ENCODE measurements at places on chromosomes 12 and 14. TPM values are rescaled to one million over a fixed set of nuclear protein-coding genes. Genes with fewer than 3 reads are reported as not detected.

- no peaks in the 10 kb centered on the region for H3K36me3 ChIP-seq
- DNase-seq = no peak
- H3K4me3 ChIP-seq = peak overlapping the region; percentile 42
- H3K4me1 ChIP-seq = no peaks in the 10 kb centered on the region
These were observed 553 bp downstream of the CLEC14A start for GRCh38 chr14:38255408-38255672.

GLI1 gene
- not detected for total RNA-seq

DNA sequence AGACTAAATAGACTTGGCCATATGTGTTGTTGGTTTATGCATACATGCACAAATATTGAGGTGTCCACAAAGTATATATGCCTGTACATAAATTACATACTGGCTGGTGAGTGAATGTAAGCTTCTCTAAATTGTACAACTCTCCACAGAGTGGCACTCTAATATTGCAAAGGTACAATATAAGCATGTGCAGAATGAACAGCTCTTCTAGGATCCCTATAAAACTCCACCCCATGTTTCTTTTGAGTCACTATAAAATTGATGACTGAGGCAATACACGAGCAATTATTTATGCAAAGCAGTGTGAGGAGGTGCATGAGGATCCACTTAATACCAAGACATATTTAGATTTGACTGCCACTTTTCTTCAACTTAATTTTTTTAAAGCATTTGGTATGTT lies 172.2 kb downstream of the NAV3 start:
- no peak overlapping the region for H3K27ac ChIP-seq
- no peak for DNase-seq
- H3K4me1 ChIP-seq = peaks cover 6% of the 10 kb centered on the region
- H3K36me3 ChIP-seq = no peaks in the 10 kb centered on the region

STON2 gene
- total RNA-seq = 30.4 TPM

SLC25A29 gene
- 85.1 TPM for total RNA-seq

GRCh38 chr14:23672200-23672599 lies 36.0 kb downstream of the DHRS2 start:
- no peak overlapping the region for H3K4me3 ChIP-seq
- H3K4me1 ChIP-seq = no peaks in the 10 kb centered on the region
- H3K36me3 ChIP-seq = no peaks in the 10 kb centered on the region
- H3K27me3 ChIP-seq = no peaks in the 10 kb centered on the region
- H3K27ac ChIP-seq = no peak overlapping the region

DNA sequence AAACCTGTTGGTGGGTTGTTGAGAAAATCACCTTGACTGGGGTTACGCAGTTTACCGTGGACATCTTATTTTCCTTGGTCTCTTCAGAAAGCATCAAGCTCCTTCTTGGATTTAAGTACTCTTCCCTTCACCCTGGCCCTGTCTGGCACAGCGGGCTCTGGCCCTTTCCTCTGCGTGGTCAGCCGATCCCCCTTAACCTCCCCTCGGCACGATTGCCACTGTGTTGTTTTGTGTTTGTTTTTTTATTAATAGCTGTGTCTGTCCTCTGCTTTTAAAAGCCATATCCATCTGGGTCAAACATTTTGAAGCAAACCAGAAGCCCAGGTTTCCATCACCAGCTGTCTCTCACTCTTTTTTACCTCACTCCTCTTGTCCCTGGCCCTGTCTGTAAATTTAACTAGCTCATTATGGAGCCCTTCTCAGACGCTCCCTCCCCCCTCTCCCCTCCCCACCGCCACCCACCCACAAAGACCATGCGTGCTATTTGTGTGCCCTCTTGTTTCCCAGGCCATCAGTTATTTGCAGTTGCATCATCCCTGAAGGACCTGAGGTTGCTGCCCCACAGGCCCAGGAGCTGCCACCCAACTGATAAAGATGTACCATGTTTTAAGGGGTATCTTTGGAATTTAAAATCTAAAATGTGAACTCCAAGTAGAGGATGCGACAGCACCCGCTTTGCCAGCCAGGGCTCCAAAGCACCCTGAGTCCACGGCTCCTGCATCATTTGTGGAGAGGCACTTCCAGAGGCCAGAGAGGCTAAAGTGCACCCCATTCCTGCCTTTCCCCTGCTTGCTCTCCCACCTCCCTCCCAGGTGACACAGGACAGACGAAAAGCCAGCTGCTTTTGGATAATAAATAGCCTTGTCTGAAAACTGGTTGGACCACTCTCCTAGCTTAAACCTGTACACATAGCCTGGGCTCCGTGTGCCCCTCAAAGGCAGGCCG lies 3.9 kb downstream of the BCL11B start:
- DNase-seq = no peak
- H3K4me3 ChIP-seq = peak overlapping the region; percentile 36
- peaks cover 36% of the 10 kb centered on the region for H3K27me3 ChIP-seq
- no peak overlapping the region for H3K27ac ChIP-seq

C1S gene
- total RNA-seq = 216 TPM
